Activated naive CD8-positive, alpha-beta T cell treated with anti-CD3 and anti-CD28 coated beads, Interleukin-2, amount 10 ng/mL, durations not matched to agents 7 days and 5 days (primary cell): ENCODE measurements at places on chromosomes 16 and 17. TPM values are rescaled to one million over a fixed set of nuclear protein-coding genes. Genes with fewer than 3 reads are reported as not detected.

The PROCA1 gene
- 12.1 TPM for total RNA-seq

The ITGAX gene
- 26.7 TPM for total RNA-seq

The DVL2 gene
- 67.3 TPM for total RNA-seq

The C17orf107 gene
- 1.9 TPM for total RNA-seq

The YBX2 gene
- total RNA-seq = 1.2 TPM

GRCh38 chr17:50904518-50905459 lies 38.6 kb upstream of the TOB1 start:
- peak overlapping the region; percentile 21 for H3K27ac ChIP-seq
- H3K27me3 ChIP-seq = no peaks in the 10 kb centered on the region
- DNase-seq = no peak
- no peak overlapping the region for H3K4me3 ChIP-seq
- no peaks in the 10 kb centered on the region for H3K36me3 ChIP-seq

DNA sequence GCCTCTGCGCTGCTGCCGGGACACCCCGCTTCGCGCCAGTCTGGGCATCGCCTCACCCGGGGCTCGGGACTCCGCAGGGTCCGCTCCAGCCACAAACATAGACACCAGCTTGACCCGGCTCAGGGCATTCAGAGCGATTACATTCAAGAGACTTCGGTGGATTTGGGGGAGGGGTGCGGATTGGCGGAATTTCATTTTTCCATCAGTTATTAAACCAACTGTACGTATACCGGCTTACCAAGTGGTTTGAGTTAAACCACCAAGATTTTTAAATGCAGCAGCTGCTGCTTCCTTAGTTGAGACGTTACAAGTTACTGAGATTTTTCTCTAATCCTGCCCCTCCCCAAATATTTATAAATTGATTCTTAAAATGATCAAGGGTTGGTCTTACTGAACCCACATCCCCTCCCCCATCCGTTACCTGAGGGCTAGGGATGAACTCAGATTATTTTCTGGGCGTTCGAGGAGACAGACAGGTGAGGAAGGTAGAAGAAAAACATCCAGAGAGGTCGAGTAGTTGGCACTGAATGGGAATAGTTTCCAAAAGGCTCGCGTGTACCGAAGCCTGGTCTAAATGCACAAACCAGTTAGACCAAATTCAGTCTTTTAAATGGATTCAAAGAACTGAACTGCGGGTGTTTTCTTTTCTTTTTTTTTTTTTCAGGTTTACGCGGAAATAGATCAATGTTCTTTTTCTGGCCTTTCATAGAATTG lies 1.5 kb downstream of the CRHR1 start:
- peaks cover 2% of the 10 kb centered on the region for H3K4me1 ChIP-seq
- H3K27ac ChIP-seq = no peak overlapping the region
- no peak for DNase-seq
- no peak overlapping the region for H3K4me3 ChIP-seq

DNA sequence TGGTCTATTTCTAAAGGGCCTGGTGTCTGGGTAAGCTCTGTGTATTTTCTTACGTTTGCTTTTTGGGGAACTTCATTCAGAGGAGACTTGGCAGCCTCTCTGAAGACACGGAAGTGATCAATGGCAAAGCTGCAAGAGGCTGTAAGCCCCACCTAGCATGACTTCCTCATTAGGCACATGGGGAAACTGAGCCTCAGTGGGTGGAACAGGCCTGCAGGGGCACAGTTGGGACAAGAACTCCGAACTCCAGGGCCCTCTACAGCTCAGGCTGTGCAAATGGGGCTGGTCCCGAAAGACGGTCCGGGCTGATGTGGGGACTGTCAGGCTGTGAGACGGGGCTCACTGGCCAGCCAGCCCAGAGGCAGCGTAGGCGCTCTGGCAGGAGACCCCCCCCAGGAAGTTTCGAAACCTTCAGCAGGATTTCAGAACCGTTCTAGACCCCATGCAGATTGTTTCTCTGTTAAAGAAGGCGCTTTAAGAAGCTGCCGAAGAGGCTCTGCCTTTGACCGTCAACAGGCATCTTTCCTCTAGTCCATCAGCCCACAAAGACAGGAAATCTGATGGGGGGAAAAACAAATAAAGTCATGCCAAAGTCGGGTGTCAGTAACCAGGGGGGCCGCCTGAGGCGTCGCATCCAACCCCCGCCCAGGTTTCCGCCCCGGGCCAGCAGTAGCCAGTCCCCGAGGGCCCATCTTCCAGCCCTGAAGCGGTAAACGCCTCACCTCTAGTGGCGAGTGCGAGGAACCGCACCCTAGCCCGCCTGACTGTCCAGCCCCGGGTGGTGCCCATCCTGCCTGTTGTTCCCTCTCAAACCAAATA lies 79.8 kb upstream of the TBC1D3K start:
- H3K4me1 ChIP-seq = peaks cover 26% of the 10 kb centered on the region
- no peaks in the 10 kb centered on the region for H3K36me3 ChIP-seq
- H3K27ac ChIP-seq = peak overlapping the region; percentile 14
- peak overlapping the region; percentile 67 for H3K4me3 ChIP-seq

DNA sequence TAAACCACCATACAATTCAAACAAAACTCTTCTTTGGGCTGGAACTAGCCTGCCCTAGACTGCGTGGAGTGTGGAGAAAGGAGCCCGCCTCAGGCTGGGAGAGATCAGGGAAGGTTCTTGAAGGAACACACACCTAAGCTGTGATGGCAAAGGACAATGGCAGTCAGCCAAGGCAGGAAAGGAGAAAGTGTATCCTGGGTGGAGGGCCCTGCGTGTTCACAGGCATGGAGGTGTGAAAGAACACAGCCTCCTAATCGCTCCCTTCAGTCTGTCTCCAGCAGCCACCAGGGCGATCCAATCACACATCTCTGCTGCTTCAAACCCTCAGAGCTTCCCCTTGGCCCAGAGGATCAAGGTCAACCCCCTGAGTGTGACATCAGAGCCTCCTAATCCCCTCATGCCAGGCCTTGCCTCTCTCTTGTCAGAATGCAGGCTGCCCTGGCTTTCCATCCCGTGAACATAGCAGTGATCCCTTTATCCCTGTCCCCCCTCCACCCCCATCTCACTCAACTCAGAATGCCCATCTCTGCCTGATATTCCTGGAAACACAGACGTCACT lies 173.0 kb downstream of the KATNIP start:
- no peak for DNase-seq
- H3K27me3 ChIP-seq = no peaks in the 10 kb centered on the region
- H3K27ac ChIP-seq = no peak overlapping the region
- no peaks in the 10 kb centered on the region for H3K36me3 ChIP-seq
- H3K4me3 ChIP-seq = no peak overlapping the region

DNA sequence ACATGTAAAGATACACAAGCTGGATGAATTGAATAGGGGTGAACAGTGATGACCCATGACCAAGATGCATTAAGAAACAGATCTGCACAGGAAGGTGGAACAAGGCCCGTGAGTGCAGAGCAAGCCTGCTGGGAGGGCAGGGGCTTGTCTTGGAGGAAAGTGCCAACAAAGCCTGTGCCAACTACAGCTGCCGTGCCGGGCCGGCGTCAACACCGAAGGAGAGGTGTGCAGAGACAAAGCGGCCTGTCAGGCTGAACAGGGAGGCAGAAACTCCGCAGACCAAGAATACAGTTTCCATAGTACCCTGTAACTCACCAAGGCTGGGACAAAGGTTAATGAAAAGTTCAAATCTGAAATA lies 46.7 kb downstream of the ANKRD11 start:
- no peak for DNase-seq
- H3K27ac ChIP-seq = no peak overlapping the region
- peaks cover 6% of the 10 kb centered on the region for H3K36me3 ChIP-seq
- H3K4me3 ChIP-seq = peak overlapping the region; percentile 65
- H3K4me1 ChIP-seq = peaks cover 81% of the 10 kb centered on the region

GRCh38 chr17:43636426-43636825 lies 25.3 kb downstream of the MEOX1 start:
- H3K4me3 ChIP-seq = no peak overlapping the region
- no peaks in the 10 kb centered on the region for H3K36me3 ChIP-seq
- no peak for DNase-seq
- no peak overlapping the region for H3K27ac ChIP-seq
- H3K4me1 ChIP-seq = peaks cover 8% of the 10 kb centered on the region

- peak within 1 kb of the TSS; percentile 97 for H3K27ac ChIP-seq
- H3K36me3 ChIP-seq = peaks cover 7% of the 10 kb centered on the region
- peaks cover 31% of the 10 kb centered on the region for H3K4me1 ChIP-seq
- peak; percentile 52 for DNase-seq
- peaks cover 3% of the 10 kb centered on the region for H3K27me3 ChIP-seq
- H3K4me3 ChIP-seq = peak within 1 kb of the TSS; percentile 99
These were observed at the start of gene PTGES3L for GRCh38 chr17:42979511-42980273. TSS of gene PTGES3L (minus strand) at chr17:42980080. CDS start at chr17:42980053, 27 bp downstream.

DNA sequence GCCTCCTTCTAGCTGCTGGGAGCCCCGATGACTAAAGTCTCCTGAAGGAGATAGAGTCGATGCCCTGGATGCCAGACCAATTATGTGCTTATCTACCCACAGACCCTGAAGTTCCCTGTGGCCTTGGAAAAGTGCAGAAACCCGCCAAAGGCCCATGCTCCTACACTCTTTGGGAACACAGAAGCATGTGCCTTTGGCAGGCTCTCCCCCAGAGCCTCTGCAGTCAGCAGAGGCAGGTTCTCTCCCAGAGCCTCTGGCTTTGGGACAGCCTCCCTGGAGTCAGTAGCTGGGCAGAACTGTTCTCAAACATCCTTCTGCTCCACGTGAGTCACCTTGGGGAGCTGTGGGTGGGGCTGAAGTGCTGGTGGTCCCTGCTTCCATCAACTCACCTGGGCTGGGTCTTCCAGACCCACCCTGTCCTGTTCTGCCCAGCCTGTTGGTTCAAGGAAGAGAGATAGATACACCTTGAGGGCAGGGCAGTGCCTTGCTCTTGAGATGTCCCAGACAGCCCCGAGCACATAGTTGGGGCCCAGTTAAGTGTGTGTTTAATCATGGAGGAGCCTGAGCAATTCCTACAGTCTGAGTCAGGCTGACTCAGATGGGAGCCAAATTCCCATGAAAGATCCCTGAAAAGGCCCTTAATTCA lies 3.2 kb upstream of the CDK5RAP3 start:
- no peak overlapping the region for H3K4me3 ChIP-seq
- H3K27ac ChIP-seq = no peak overlapping the region

GRCh38 chr17:19750020-19750572 lies 2.0 kb upstream of the ALDH3A1 start:
- H3K27ac ChIP-seq = no peak overlapping the region
- H3K36me3 ChIP-seq = no peaks in the 10 kb centered on the region
- H3K27me3 ChIP-seq = peaks cover 10% of the 10 kb centered on the region
- no peaks in the 10 kb centered on the region for H3K4me1 ChIP-seq
- H3K4me3 ChIP-seq = no peak overlapping the region
- no peak for DNase-seq

- H3K36me3 ChIP-seq = no peaks in the 10 kb centered on the region
- peaks cover 5% of the 10 kb centered on the region for H3K27me3 ChIP-seq
- H3K4me3 ChIP-seq = no peak overlapping the region
These were observed 11.4 kb upstream of the DOC2B start for GRCh38 chr17:192666-193425.

DNA sequence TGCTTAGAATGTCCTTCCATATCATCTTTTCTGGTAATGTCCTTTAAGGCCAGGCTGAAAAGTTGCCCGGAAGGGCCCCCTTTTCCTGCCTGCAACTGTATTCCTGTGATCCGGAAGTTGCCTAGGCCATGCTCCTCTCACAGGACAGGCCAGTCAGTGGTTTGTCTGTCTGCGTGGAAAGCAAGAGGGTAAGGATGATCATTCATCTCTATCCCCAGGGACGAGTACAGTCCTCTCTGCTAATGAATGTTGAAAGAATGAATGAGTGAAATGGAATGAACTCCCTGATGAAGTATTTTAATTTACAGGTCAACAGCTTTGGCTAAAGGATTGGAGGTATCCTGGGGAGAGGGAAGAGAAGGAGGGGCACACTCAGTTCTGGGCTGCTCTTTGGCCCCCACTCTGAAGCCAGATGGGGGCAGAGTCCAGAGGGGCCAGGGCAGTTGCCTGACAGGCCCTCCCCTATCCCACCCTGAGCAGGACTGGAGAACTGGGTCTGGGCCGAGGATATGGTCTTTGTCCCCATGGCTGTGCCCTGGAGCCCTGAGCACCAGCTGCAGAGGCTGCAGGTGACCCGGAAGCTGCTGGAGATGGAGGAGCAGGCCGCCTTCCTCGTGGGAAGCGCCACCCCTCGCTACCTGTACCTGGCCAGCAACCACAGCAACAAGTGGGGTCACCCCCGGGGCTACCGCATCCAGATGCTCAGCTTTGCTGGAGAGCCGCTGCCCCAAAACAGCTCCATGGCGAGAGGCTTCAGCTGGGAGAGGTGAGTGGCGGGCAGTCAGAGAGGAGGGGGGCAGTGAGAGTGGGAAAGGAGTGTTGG lies 3.2 kb downstream of the AOC3 start:
- H3K27me3 ChIP-seq = no peaks in the 10 kb centered on the region
- no peak overlapping the region for H3K27ac ChIP-seq
- H3K4me3 ChIP-seq = no peak overlapping the region
- DNase-seq = no peak

DNA sequence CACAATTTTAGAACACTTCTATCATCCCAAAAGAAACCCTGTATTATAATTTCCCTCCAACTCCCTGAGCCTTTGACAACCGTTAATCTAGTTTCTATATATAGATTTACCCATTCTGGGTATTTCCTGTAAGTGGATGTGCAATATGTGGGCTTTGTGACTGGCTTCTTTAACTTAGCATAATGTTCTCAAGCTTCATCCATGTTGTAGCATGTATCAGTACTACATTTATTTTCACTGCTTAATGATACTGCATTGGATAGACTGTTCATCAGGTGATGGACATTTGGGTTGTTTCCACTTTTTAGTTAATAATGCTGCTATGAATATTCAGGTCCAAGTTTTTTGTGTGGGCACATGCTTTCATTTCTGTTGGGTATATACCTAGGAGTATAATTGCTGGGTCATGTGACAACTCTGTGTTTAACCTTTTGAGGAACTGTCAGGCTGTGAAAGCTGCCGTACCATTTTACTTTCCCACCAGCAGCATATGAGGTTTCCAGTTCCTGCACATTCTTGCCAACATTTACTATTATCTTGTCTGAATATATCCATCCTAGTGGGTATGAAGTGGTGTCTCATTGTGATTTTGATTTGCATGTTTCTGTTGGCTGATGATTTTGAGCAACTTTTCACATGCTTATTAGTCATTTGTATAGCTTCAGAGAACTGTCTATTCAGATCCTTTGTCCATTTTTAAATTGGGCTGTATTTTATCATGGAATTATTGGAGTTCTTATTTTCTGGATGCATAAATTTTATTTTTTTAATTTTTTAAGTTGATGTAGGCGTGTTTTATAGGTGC lies 16.4 kb downstream of the REXO5 start:
- H3K36me3 ChIP-seq = peaks cover 51% of the 10 kb centered on the region
- no peak for DNase-seq
- peak overlapping the region; percentile 72 for H3K27ac ChIP-seq
- peak overlapping the region; percentile 62 for H3K4me3 ChIP-seq
- H3K4me1 ChIP-seq = peaks cover 10% of the 10 kb centered on the region

GRCh38 chr16:22353191-22353919 lies 21.1 kb downstream of the CDR2 start:
- no peaks in the 10 kb centered on the region for H3K27me3 ChIP-seq
- peaks cover 39% of the 10 kb centered on the region for H3K4me1 ChIP-seq
- peak overlapping the region; percentile 70 for H3K27ac ChIP-seq

DNA sequence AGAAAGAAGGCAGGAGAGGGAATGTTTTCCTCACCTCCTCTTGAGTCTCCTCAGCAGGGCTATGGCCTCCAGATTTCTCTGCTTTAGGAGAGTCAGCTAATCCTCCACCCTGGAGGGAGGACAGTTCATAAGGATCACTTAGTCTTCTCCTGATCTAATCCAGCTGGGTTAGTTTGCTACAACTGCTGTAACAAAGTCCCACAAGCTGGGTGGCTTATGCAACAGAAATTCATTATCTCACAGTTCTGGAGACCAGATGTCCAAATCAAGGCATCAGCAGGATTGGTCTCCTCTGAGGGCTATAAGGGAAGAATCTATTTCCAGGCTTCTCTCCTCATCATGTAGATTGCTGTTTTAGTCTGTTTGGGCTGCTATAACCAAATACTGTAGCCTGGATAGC lies 40.6 kb upstream of the XYLT1 start:
- no peak for DNase-seq
- no peak overlapping the region for H3K27ac ChIP-seq
- H3K36me3 ChIP-seq = no peaks in the 10 kb centered on the region
- no peaks in the 10 kb centered on the region for H3K4me1 ChIP-seq
- H3K27me3 ChIP-seq = peaks cover 29% of the 10 kb centered on the region
- H3K4me3 ChIP-seq = no peak overlapping the region
